ENCODE measurements at places on chromosomes 16 and 17.
A peak's percentile ranks its signal among the peaks of the same experiment; 100 is the strongest.

GRCh38 chr17:37752482-37752881, 7.6 kb upstream of the HNF1B start:
- no peak for DNase-seq

GRCh38 chr16:27984121-27984520, 79.4 kb downstream of the GSG1L start:
- no peak for DNase-seq

- no peak for DNase-seq
These were observed 22.1 kb downstream of the TMEM94 start for GRCh38 chr17:75478508-75478907.

GRCh38 chr17:66114609-66115008, 77.3 kb downstream of the CEP112 start:
- no peak for DNase-seq

GRCh38 chr17:35766903-35767510, 6.3 kb downstream of the C17orf50 start:
- DNase-seq = no peak

GRCh38 chr17:39963829-39964228, 1.0 kb downstream of the GSDMA start:
- no peak for DNase-seq

DNA sequence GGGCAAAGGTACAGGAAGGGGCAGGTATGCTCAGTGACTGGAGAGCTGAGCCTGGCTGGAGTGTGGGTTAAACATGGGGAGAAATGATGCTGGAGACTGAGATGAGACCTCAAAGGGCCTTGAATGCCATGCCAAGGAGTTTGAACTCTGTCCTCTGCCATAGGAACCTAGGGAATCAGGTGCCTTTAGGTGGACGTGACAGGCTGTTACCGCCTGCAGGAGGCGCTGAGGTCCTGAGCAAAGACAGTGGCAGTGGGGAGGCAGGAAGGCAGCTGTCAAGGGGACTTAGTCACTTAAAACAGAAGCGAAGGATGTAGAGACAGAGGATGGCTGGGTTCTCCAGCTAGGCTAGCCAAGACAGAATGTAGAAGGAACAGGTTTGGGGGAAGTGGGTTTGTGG, 9.1 kb downstream of the PSMB3 start:
- no peak for DNase-seq

GRCh38 chr17:45170931-45171337, 9.3 kb downstream of the HEXIM2 start:
- peak; percentile 55 for DNase-seq

DNA sequence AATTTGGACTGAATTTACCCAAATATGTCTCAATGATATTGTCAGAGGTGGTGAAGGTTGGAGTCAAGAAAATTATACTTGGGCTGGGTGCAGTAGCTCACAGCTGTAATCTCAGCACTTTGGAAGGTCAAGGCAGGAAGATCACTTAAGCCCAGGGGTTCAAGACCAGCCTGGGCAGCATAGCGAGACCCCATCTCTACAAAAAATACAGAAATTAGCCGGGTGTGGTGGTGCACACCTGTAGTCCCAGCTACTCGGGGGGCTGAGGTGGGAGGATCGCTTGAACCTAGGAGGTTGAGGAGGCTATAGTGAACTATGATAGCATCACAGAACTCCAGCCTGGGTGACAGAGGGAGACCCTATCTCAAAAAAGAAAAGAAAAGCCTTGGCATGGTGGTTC, 40.9 kb downstream of the LAT start:
- no peak for DNase-seq

GRCh38 chr17:43444223-43445008, 39.4 kb upstream of the DHX8 start:
- no peak for DNase-seq

- no peak for DNase-seq
These were observed 1.3 kb downstream of the TUBB3 start for GRCh38 chr16:89924297-89924924.

- DNase-seq = no peak
These were observed 785.6 kb upstream of the CDH8 start for GRCh38 chr16:62821824-62822223.

- DNase-seq = peak; percentile 44
These were observed at the start of gene ANKRD13B for GRCh38 chr17:29592850-29593551. Gene ANKRD13B (plus strand): TSS chr17:29593132. CDS start chr17:29593622, 490 bp downstream.

- DNase-seq = no peak
These were observed 34.5 kb downstream of the ABCC12 start for GRCh38 chr16:48121276-48121675.

DNA sequence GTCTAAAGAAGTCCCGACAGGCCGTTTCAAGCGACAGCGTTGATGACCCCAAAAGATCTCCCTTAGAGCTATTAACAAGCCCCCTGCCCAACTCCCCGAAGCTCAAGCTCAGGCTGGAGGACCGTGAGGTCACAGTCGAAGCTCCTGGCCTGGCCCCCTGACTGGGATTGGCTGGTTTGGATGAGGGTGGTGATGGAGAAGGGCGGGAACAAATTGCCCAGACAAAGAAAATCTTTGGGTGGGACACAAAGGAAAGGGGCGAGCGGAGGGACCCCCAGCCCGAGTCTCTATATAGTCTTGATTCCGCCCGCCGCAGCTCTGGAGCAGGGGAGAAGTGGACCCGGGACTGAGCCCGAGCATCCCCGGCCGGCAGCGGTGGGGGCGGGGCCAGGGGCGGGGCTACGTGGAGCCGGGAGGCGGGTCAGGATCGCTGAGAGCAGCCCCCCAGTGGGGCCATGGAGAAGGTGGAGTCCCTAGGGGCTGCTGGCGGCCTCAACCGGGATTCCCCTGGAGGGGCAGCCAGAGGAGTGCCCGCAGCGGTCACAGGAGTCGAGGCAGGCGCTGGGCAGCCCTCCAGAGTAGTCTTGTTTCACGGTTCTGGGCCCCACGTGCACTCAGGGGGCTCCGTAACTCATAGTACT, 982 bp upstream of the NEURL4 start:
- DNase-seq = peak; percentile 80

GRCh38 chr16:86740298-86740697, 161.9 kb downstream of the FOXL1 start:
- no peak for DNase-seq

DNA sequence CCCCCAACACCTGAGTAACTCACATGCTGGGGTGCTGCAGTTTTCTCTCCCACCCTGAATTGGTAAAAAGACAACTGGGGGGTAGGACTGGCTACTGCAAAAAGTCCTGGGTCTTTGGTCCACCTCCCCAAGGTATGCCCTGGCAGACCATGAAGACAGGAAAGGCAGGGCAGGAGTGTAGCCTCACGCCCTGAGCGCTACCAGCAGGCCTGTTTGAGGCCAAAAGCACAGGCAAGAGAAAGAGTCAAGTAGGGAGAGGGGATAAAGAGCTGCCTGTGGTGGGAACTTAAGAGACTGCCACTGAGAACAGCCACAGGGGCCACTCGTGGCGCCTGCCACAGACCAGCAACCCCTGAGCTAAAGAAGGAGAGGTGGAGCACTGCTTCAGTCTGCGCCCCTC, 13.8 kb downstream of the PSMB3 start:
- no peak for DNase-seq

DNA sequence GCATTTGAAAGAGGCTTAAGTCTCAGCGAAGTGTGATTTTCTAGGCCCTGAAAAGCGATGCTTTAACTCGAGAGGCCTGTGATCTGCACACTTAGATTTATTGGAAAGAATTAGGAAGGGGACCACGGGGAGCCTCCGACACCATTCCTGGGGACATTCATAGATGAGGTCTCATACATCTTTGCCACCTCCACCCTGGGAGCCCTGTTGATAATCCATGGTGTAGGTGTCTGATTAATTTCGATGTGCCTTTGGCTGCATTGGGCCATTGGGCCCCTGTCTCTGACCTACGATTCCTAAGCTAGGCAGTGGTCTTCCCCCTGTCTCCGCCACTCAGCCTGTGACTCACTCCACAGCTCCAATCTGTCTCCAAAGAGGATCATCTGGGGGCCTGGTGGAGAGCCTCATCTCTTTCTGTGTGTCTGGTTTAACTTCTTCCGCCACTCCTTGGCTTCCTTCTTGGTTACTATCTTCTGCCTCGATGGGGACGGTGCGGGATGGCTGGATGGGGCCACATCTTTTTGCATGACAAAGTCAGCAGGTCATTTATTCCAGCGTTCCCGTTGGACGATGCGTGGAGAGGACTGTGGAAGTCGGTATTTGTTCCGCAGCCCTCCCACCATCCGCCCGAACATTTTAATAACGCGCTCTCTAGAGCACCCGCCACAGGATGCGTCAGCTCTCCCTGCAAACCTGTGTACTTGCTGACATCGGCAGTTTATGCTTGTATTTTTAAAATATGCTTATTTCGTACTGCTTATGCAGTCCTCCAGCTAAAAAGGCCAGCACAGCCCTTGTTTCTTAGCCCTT, 109.3 kb downstream of the IRX3 start:
- DNase-seq = no peak

GRCh38 chr17:18016426-18016825, 22.5 kb downstream of the ATPAF2 start:
- DNase-seq = no peak

GRCh38 chr16:28549301-28549899, 4.3 kb upstream of the SGF29 start:
- no peak for DNase-seq

DNA sequence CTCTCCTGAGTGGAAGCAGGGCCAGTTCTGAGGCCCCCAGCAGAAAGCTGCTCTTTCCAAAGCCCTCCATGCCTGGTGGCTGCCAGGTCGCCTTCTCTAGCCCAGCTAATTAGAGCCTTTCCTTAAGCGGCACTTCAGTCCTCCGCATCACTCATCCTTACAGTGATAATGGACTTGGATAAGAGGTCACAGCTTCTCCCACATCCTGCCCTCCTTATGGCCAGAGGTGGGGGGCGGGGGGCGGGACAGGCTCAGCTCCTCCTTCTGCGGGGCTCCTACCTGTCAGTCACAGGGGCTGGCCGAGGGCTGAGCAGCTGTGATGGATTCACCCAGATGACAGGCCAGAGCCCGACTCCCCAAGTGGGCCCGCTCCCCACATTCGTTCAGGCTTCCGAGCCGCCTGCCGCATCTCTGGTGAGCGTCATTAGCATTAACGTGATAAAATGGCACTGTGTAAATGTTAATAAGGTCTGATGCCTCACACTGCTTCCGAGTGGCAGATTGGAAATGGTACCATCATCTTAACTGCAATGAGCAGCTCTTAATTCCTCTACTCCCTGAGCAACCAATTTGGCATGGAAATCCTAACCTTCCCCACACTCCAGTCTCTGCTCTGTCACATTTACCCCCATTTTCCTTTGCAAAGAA, 41.3 kb downstream of the GRIN2C start:
- no peak for DNase-seq

- DNase-seq = no peak
These were observed 15.8 kb downstream of the SHISA9 start for GRCh38 chr16:12917246-12917645.

DNA sequence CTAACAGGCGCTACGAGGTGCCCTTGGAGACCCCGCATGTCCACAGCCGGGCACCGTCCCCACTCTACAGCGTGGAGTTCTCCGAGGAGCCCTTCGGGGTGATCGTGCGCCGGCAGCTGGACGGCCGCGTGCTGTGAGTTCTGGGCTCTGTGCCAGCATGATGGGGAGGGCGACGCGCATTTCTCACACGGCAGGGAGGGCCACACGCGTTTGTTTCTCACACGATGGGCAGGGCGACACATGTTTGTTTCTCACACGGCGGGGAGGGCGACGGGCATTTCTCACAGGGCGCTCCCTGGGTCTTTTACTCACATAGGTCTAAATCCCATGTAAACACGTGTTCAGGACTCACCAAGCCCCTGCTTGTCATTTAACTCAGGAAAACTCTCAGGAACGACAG, 4.4 kb downstream of the GAA start:
- DNase-seq = no peak

DNA sequence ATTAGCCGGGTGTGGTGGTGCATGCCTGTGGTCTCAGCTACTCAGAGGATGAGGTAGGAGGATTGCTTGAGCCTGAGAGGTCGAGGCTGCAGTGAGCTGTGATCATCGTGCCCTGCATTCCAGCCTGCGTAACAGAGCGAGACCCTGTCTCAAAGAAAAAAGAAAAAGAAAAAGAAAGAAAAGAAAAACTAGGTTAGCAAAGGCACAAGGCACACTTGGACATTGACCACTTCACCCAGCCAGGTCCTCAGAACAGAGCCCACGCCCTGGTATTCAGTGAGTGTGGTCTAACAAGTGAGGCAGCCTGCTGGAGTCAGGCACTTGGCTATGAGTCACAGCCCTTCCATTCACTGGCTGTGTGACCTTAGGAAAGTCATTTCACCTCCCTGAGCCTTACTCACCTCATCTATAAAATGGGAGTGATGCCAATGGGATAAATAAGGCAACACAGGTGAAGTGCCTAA, 10.4 kb downstream of the MILR1 start:
- DNase-seq = no peak

GRCh38 chr16:82063456-82064082, 28.5 kb downstream of the HSD17B2 start:
- DNase-seq = no peak

GRCh38 chr17:27320222-27320560, 26.3 kb downstream of the WSB1 start:
- DNase-seq = no peak

DNA sequence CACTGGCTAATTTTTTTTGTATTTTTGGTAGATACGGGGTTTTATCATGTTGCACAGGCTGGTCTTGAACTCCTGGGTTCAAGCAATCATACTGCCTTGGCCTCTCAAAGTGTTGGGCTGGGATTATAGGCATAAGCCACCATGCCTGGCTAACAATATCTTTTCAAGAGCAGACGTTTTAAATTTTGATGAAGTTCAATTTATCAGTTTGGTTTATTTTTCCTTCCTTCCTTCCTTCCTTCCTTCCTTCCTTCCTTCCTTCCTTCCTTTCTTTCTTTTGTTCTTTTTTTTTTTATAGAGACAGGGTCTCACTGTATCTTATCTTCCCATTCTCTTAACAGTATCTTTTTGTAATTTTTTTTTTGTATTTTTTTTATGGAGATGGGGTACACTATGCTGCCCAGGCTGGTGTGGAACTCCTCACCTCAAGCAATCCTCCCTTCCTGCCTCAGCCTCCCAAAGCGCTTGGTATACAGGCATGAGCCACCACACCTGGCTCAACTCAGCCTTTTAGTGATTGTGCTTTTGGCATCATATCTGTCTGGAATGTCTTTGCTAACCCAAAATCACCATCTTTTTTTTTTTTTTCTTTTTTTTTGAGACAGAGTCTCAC, 13.6 kb upstream of the GIP start:
- DNase-seq = no peak

DNA sequence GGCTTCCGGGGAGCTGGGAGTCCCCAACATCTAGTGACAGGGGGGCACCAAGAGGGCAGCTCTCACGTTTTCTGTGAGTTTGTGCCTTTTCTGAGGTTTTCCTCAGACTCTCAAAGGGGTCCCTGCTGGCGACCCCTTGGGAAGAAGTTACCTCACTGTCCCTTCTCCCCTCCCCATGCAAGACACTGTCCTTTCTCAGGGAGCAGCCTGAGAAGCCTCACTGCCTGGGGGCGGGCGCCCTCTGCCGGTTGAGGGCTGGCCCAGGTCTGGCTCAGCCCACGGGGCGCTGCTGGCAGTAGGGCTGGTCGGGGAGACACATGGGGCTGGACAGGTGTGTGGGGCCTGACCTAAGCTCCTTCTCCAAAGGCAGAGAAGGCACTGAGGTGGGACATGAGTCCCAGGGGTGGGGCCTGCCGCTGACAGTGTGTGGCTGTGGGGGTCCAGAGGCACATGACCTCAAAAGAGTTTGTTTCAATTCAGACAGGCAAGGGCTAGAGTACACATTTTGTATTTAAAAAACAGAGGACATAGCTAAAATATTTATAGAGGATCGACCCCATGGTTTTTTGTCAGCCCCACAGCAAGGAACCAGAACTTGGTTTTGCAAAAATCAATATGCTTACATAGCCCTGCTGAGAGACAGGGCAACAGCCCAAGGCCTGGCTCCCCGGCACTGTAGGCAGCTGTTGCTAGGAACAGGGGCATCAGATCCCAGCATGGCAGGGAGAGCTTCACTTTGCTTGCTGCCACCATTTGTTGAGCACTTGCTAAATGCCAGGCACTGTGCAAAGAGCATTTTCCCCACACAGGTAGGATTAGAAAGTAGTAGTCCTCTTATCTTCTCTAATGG, 18.5 kb upstream of the ALDH3A1 start:
- peak; percentile 77 for DNase-seq

All from heart right ventricle (tissue), 16 donors.